Epithelial cell of proximal tubule (primary cell): ENCODE measurements at places on chromosomes 1 and 21. TPM values are rescaled to one million over a fixed set of nuclear protein-coding genes. Genes with fewer than 3 reads are reported as not detected.

- peak; percentile 22 for DNase-seq
Observed at GRCh38 chr1:229514578-229515275, 6.6 kb upstream of the NUP133 start.

DNA sequence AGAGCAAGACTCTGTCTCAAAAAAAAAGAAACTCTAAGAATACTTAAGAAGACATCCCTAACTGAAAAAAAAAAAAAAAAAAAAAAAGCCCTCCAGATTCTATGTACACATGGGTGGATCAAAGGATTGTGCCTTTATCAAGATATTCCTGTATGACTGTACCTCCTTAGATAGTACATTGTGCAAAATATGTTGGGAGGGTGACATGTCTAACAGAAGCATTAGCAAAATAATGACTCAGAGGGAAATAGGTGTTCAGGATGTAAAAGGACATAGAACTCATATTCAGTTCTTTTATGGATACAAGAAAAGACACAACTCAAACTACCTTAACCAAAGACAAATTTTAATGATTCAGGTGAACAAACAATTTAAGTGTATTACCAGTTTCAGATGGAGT, 269.8 kb upstream of the KAZN start:
- DNase-seq = no peak

- no peak for DNase-seq
Observed at GRCh38 chr1:173410794-173411236, 66.3 kb upstream of the PRDX6 start.

DNA sequence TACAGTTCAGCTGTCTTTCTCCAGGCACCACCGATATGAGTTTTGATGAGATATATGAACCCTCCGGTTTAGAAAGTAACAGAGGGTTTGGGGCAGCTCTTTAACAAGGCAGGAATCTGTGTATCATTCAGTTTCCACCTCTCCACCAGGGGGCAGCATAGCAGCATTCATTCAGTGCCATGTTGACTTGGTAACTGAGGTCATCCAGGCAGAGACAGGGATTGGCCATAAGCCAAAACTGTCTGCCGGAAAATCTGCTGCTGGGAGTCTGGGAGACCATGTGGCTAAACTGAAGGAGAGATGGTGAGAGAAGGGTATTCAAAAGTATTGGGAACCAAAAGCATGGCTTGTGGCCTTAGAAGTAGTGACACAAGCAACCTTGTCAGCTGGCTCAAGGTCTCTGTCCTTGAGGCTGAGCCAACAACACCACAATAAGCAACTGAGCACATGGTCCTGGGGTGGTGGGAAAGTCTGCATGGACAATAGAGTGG, 98.5 kb downstream of the LMX1A start:
- peak; percentile 29 for DNase-seq

GRCh38 chr1:196660852-196661251, 9.0 kb downstream of the CFH start:
- DNase-seq = no peak

GRCh38 chr1:61812916-61813315, 70.6 kb downstream of the PATJ start:
- DNase-seq = no peak

DNA sequence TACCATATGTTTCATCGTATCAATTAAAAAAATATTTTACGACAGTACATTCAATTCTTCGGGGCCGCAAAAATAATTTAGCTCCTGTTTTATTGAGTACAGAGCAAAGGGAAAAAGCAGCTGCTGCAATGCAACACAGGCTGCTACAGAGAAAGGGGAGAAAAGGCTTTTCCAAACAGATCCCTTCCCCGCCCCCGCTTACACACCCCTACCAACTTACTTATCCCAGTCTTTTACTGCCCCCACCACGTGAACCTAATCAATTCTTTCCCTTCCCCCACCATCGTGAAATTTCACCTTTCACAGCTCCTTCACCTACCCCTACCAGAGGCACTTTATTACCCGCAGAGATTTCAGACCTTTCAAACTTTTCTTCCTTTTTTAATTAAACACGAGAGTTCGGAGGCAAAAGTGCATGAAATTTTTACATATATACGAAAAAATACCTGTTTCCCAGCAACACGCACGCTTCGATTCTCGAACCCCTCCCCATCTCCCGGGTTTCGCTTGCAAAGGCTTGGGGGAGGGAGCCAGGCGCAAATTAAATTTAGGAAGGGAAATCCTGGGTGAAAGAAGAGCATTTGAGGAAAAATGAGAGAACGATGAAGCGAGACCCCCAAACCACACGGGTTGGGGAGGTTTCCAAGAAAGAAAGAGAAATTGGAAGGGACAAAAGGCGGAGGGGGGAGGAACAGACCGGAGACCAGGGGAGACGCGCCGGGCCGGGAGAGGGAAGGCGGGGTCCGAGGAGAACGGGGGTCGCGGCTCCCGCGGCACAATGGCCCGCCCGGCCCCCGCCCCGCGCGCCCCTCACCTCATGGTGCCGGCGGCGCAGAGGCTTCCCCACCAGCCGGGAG, 823 bp downstream of the ENAH start:
- no peak for DNase-seq

- DNase-seq = no peak
Observed at GRCh38 chr1:155694167-155694566, 5.3 kb downstream of the DAP3 start.

TNFRSF4 gene
- total RNA-seq = 0.36 and 0.40 TPM in 2 replicates
